ENCODE measurements at places on chromosomes 7 and 10. TPM values are rescaled to one million over a fixed set of nuclear protein-coding genes. Genes with fewer than 3 reads are reported as not detected.

- no peak for DNase-seq
Observed at GRCh38 chr10:28211759-28212158, 91.1 kb downstream of the MPP7 start.

- no peak for DNase-seq
Observed at GRCh38 chr7:117630907-117631564, 151.2 kb downstream of the CFTR start.

GRCh38 chr10:13853854-13854253 is 267.1 kb downstream of the PRPF18 start:
- no peak for DNase-seq

Gene FOXK1
- 28.5 TPM for total RNA-seq

Gene UCN3
- total RNA-seq = not detected

Gene TPK1
- total RNA-seq = 1.7 TPM

Gene ADARB2
- 3.4 TPM for total RNA-seq

DNA sequence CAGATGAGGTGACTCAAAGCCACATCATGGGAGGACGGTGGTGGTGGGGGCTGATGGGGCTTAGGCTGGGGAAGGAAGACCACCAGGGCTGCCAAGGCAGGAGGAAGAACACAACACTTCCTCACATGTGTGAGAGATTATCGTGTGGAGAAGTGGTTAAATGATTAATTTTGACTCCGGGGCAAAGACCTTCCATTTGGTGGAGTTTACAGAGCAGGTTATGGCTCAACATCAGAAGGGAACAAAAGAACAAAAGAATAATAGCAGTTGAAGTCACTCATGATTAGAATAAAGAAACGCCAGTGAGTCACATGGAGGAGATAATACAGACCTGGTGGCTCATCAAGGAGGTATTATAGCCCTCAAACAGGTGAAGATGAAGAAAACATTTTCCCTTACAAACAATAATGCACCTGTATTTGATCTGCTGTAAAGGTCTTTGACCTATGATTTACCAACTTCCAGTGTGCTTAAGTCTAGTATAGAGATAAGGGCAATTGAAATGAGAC is 170.1 kb downstream of the PKD1L1 start:
- DNase-seq = no peak

DNA sequence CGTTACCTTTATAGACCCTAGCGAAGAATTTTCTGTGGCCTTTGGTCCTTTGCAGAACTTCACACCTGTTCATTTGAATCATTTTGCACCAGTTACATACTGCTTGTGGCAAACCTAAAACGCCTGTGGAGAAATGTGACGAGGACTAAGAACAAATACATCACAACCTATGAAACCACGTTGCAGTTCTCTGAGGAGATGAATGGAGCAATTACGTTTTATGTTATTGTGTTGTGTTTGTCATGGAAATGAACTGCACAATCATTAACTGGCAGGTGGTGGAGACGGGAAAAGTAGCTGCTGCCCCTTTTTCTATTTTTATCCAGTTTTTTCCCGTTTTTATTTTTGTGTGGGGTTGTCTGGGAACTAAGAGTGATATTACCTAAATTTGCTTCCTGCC is 505.5 kb downstream of the SDK1 start:
- DNase-seq = no peak

Gene LIPN
- total RNA-seq = not detected

Gene CNTNAP2
- 2.2 TPM for total RNA-seq

DNA sequence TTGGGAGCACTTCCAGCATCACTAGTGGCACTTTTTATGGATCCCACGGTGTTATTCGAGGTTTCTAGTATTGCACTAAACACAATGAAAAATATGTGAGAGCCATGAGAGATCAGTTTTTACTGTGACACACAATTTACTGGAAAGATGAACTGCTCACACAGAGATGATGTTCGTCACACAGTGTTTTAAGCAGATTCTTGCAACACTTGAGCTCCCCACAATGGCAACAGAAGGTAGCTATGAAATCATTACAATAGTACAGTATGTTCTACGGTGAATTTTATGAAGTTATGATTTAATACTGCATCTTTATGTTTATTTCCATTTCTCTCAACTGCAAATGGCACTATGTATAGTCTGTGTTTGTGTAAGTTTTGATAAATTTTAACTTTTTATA is 27.4 kb upstream of the ENTPD1 start:
- DNase-seq = no peak

GRCh38 chr7:151179287-151179860 is 7.7 kb downstream of the ASB10 start:
- DNase-seq = no peak

DNA sequence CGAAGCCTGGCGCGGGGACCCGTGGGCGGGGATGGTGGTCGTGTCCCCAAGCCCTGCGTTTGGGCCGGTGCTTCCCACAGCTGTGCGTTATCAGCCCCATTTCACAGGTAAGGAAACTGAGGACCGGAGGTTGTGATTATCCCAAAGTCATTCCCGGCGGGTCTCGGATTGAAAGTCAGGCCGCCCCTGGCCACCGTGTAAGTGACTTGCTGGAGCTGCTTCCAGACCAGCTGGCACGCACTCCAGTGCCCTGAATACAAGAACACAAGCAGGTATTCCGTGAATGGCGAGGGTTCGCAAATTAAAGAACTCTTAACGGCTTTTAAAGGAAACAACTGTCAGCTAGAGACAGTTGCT is 675 bp upstream of the ATE1 start:
- peak; percentile 88 for DNase-seq

Gene PHKG1
- not detected for total RNA-seq

GRCh38 chr7:117478836-117479224 is 995 bp upstream of the CFTR start:
- DNase-seq = no peak

DNA sequence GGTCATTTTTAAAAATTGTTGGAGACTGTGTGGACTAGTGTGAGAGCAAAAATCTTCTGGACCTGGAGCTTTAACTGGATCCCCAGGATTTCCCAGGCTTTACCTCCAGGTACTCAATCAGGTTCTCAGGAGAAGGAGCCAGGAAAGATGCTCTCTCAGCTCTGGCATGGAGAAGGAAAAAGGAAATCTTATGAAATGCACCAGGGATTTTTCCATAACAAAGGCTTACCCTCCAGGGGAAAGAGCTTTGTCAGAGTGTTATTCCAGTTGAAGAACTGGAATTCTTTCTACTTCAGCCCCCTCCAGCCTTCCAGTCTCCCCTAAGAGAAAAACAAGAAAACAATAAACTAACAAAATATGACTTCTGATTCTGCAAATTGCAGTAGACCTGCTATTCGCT is 436.7 kb upstream of the ANKRD30A start:
- DNase-seq = no peak

DNA sequence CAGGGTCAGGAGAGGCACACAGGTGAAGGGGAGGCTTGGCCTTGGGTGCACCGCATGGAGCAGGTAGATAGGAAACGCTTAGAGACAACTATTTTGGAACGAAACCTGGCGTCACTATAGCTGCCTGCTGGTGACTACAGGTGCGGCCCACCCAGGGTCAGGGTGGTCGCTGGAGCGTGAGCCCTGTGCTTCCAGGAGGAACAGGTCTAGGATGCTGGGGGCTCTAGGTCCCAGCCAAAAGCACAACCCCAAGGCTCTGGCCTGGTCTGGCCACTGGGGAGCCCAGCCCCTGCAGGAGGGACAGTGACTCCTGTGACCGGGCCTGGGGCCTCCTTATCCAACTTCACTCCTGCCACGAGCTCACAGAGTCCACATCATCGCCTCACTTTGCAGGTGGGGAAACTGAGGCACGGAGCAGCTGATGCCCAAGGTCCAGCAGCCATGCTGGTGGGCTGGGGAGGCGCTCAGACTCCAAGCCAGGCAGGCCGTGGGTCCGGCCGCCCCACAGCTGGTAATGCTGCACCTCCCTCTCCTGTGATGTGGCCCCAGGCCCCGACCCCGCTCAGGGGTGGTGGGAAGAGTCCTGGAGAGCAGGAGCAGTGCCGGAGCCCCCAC is 9.0 kb downstream of the LFNG start:
- DNase-seq = no peak

- DNase-seq = no peak
Observed at GRCh38 chr10:34994565-34995142, 95.5 kb downstream of the CUL2 start.

DNA sequence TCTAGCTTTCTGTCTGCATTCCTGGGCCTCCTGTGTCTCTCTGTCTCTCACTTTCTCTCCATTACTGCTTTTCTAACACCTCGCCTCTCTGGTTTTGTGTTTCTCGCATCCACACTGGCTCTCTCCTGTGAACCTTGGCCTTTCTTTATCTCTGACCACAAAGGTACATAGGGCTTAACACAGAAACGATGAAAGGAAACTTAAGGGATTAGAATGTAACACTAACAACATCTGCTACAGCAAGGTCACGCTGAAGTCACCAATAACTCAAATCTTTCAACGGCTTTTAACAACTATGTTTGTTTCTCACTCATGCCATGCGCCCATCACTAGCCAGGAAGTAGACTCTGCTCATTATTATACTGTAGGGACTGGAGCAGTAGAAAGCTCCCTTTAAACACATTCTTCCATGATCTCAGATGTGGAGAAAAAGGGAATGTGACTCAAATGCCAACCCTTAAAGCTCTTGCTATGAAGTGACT is 9.3 kb upstream of the OR6V1 start:
- no peak for DNase-seq

Gene SFXN3
- 95.0 TPM for total RNA-seq

Gene CTAGE4
- 6.6 TPM for total RNA-seq

GRCh38 chr7:79288655-79289054 is 164.8 kb downstream of the MAGI2 start:
- no peak for DNase-seq

DNA sequence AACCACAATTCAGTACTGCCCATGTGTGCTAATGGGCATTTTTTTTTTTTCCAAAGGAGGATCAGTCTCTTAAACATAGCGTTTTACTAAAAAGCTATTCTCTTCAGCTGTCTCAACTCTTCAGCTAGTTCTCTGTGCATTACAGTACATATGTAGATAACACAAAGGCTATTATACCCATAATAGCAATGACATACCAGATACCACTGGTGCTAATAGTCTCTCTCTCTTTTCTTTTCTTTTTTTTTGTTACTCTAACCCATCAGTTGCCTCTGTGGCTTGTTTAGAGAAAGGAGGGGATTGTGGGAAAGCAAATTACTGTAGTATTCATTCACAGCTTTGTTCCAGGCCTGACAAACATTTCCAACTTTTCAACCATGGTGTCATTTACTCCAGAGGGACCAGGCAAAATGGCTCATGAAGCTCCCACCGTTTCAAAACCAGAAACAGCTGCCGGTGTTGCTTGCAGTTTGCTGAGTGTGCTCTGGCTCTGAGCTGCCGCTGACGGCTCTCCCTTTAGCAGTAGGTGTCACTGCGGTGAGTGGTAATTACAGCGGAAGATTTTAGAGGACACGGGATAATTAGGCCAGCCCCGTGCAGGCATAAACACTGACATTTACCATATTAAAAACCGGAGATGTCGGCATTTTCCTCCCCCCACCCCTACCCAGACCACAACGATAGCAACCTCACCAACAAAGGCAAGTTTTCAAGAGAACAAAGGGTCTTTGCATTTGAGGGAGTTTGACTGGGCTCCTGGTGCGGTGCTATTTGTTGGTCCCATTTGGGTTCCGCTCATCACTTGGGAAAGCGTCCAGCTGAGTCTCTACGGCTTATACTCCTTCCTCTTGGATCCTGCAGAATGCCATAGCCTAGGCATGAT is 1005.5 kb downstream of the KCNMA1 start:
- no peak for DNase-seq

Gene HECW1
- 2.5 TPM for total RNA-seq

GRCh38 chr7:110698576-110698975 is 392.4 kb upstream of the LRRN3 start:
- no peak for DNase-seq

Gene ASB10
- not detected for total RNA-seq

- DNase-seq = no peak
Observed at GRCh38 chr7:100667331-100668068, 6.0 kb upstream of the GNB2 start.

Gene SCRN1
- total RNA-seq = 40.8 TPM

GRCh38 chr10:57338823-57339558 is 928.7 kb downstream of the IPMK start:
- DNase-seq = no peak

DNA sequence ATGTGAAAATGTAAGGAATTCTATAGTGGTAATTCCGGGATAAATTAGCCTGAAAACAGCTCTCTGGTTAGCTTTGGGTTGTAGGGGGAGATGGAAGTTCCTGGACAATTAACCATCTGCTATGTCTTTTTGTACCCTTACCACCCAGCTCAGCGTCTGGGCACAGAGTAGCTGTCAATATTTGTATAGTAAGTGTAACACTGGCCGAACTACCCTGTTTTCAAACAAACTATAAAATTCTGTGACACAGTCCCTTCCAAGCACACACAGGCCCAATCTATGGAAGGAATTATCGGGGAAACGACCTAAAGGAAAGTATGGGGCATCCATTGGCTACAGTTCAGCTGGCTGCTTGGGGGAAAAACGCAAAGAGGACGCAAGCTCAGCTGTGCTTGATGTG is 869 bp upstream of the LHFPL3 start:
- no peak for DNase-seq

GRCh38 chr7:11613292-11613930 is 218.6 kb downstream of the THSD7A start:
- DNase-seq = no peak

Gene CFAP46
- not detected for total RNA-seq

Gene RNF148
- 1.7 TPM for total RNA-seq

GRCh38 chr7:50285269-50285668 is 19.2 kb upstream of the IKZF1 start:
- no peak for DNase-seq

GRCh38 chr10:48604039-48604990 is 558 bp downstream of the ARHGAP22 start:
- peak; percentile 93 for DNase-seq

- DNase-seq = no peak
Observed at GRCh38 chr10:62457598-62457997, 83.4 kb downstream of the ZNF365 start.

DNA sequence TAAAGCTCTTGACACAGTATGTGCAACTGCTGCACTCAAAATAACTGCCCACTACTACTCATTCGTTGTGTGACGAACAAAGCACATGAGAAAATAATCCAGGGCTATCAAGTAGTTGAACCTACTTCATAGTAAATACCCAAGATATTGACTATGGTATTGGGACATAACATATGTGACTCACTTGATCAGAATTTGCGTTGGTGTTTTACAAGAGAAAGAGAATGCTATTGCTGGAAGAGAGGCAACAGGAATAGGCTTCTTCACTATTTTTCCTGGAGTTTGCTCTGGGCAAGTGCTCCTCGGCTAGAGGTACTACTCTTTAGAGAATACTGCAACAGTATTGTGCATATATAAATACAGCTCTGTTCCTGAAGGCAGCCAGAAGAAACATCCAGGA is 2.5 kb downstream of the DGKB start:
- no peak for DNase-seq

DNA sequence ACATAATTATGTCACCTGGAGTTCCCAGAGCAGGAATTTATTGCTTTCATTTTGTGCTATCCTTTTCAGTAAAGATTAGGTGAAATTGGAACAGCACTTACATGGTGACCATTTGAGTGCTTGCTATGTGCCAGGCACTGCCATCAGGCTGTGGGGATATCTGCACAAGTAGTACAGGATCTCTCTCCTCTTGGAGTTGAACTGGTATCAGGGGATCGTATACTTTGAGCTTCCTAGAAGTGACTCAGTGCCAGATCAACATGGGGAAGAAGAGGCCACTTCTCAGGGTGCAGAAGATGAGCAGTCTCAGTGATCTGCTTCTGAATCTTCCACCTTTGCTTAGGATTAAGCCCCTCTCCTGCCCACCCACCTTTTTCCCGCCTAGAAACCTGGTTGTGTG is 29.5 kb downstream of the SGPL1 start:
- DNase-seq = no peak

GRCh38 chr7:84324136-84324630 is 129.6 kb upstream of the SEMA3A start:
- DNase-seq = no peak

- no peak for DNase-seq
Observed at GRCh38 chr7:150901160-150902035, 49.1 kb downstream of the AOC1 start.
